ENCODE measurements at places on chromosomes 2 and 18. TPM values are rescaled to one million over a fixed set of nuclear protein-coding genes. Genes with fewer than 3 reads are reported as not detected.

- DNase-seq, result no peak
Measured at GRCh38 chr2:30847329-30847728, 40.1 kb upstream of the CAPN13 start.

DNA sequence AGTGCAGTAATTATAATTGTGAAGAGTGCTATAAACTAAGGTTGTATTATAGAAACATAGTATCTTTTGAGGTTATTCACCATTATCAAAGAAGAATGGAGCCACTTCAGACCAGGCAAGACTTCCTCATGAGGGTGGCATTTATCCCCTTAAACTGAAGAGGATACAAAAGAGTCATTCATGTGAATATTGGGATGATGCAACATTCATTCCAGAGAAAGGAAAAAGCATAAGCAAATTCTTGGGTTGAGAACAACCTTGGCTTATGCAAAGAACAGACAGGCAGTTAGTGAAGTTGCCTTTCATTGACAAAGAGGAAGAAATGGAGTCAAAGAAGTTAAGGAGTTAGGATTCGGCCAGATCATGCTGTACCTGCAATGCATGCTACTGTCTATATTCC, 682.5 kb downstream of the MBD2 start:
- no peak for DNase-seq

DNA sequence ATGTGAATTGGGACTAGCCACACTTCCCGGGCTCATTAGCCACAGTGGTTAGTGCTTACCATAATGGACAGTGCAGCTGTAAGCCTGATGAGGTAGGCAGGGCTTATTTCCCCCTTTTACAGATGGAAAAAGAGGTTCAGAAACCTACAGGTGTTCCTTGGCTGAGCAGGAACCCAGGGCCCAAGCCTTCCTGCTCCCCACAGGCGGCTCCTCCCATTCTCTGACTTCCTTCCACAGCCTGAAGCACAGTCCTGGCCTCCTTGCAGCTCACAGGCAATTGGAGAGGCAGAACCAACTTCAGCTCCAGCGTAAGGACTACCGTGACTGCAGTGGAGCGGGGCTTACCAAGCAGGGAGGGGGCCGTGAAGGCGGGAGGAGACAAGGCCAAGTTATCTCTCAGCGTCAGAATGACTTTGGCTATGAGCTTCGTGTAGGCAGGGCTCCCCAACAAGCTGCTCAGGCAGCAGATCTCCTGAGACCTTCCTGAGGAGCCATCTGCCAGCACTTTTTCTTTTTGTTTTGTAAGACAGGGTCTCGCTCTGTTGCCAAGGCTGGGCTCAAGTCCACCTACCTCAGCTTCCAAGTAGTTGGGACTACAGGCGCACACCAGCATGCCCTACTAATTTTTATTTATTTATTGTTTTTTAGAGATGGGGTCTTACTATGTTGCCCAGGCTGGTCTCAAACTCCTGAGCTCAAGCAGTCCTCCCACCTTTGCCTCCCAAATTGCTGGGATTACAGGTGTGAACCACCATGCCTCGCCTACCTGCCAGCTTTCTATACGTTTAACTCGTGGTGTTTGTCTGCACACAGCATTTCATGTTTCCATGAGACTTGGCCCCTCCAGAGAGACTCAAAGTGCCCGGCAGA, 34.2 kb upstream of the NT5DC4 start:
- no peak for DNase-seq

The ITM2C gene
- total RNA-seq, result 43.0 TPM
